ENCODE measurements at places on chromosomes 5 and 9. TPM values are rescaled to one million over a fixed set of nuclear protein-coding genes. Genes with fewer than 3 reads are reported as not detected.

Gene LECT2
- total RNA-seq, result not detected

GRCh38 chr5:10268100-10268499 lies 18.0 kb downstream of the CCT5 start:
- DNase-seq, result no peak

Gene ANKRD20A1
- total RNA-seq, result not detected

Gene DMRT3
- total RNA-seq, result not detected

- DNase-seq, result no peak
Observed at GRCh38 chr9:76181020-76181641, 213.1 kb downstream of the RFK start.

DNA sequence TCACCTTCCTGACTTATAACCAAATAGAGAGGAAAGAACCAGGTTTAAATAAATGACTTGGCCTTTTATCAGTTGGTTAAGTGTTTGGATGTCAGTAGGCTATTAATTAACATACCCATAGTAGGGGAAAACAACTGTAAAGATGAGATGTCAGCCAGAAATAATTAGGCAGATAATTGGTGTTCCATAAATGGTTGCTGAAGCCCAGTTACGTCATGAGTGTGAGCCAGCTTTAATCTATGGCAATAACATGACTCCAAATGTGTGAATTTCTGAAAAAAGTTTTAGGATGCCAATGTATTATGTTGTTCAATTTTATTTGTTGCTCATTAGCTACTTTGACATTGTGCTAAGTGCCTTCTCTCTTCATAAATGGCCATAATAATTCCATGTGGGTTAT lies 180.5 kb downstream of the FBXL7 start:
- no peak for DNase-seq

DNA sequence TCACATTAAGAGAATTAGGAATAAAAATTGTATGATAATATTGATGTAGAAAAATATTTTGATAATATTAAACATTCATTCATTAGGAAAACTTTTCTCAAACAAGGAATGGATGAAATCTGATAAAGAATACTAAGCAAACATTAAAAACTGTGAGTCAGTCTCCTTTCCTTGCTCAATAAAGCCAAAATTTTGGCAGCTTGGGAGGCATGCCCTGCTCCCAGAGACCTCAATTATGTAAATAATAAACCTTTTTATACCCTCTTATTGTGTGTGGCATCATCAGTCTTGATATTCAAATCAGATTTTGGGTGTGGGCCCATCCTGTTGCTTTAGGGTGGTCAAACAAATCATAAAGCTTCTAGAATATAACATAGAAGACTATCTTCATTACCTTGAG lies 36.6 kb upstream of the CCL21 start:
- no peak for DNase-seq

DNA sequence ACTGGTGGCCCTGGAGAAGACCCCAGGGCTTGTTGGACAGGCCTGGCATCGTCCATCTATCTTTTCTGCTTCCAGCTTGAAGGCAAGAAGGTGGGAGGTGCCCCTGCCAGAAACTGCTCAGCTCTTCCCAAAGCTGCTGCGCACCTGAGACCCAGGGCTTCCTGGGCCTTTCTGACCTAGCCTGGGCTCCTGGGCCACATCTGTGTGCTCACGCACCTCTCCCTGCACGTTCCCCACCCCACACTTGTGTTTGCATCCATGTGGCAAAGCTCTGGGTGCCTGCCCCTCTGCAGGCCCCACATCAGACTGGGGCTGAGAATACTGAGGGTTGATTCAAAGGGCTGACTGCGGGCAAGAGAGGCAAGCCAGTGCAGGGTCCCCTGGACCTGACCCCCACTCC lies 63.4 kb downstream of the PFDN1 start:
- DNase-seq, result no peak

Gene MARCOL
- not detected for total RNA-seq

Gene TSSK1B
- not detected for total RNA-seq

- no peak for DNase-seq
Observed at GRCh38 chr9:71245651-71246050, 124.2 kb upstream of the TRPM3 start.

DNA sequence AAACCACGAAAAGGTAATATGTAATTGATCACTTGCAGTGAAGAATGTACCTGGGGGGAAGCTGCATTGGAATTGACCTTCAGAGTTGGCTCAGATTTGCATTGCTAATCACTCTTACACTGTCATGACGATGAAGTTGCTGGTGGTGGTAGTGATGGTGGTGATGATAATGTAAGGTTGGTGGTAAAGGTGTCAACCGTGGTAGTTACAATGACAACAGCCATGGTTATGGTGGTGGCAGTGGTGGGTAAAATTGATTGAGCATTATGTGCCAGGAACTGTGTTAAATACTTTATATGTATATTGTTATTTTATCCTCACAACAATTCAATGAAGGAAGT lies 282.4 kb downstream of the NR3C1 start:
- DNase-seq, result no peak

DNA sequence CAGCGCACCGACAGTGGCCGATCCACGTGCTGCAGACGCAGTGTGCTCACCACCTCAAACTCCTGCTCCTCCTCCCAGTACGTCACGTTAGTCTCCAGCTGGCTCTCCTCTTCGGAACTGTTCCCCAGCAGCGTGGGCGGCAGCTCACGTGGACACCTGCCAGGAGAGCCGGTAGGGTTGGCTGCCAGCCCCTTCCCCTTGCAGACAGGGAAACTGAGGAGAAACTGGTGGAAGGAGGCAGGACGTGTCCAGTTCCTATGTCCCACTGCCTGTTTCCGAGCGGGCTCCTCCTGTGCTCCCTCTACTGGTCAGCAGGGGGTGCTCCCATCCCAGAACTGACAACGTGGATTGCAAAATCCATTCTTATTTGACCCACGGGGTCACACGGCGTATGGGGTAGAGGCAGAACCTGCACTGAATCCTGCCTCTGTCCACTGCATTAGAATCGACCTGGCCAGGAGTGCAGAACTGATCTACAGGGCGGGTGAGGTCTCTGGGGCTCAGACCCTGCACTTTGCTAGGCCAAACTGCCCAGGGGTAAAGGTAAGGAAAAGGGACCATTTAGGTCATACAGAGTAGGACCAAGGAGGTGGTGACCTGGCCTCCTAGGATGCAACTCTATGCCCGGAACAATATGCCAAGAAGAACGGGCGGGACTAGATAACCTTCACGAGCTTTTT lies 25.7 kb downstream of the PDGFRB start:
- peak; percentile 87 for DNase-seq

Gene TLE1
- 91.0 TPM for total RNA-seq
